ENCODE measurements at places on chromosomes 11 and 22. TPM values are rescaled to one million over a fixed set of nuclear protein-coding genes. Genes with fewer than 3 reads are reported as not detected.

The TTLL8 gene
- not detected for total RNA-seq

The NEAT1 gene
- total RNA-seq = 521 TPM

The CHST1 gene
- total RNA-seq = 8.0 TPM

- DNase-seq = no peak
Observed at GRCh38 chr11:62556875-62557631, 10.4 kb upstream of the AHNAK start.

- DNase-seq = no peak
Observed at GRCh38 chr11:79963856-79964645, 523.2 kb upstream of the TENM4 start.

DNA sequence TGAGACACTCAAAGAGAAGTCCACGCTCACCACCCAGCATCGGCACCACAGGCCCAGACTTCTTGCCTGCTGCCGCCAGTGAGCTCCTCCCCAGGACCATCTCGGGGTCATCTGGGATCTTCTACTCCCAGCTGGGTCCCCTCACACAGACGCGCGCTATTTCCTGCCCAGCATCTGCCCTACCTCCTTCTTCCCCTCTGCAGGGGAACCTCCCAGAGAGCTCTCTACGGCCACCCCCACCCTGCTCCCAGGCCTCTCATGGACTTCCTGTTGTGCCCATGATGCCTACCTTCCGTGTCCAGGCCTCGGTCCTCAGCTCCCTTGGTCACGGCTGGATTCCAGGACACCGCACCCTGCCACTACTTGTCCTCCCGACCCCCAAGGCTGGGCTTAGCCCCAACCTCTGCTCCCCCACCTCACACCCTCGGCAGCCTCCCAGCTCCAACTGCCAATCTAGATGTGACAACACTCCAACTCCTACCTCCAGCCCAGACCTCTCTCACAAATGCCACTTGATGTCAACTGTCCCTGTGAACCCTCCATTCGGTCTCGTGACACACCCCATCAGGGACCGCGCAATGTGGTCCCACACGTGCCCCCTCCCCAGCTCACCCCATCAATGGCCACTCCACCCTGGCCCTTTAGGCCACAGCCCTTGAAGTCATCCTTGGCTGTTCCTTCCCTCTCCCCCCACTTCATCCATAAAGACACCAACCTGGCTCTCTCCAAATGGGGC, 45.3 kb downstream of the SGSM3 start:
- DNase-seq = no peak

DNA sequence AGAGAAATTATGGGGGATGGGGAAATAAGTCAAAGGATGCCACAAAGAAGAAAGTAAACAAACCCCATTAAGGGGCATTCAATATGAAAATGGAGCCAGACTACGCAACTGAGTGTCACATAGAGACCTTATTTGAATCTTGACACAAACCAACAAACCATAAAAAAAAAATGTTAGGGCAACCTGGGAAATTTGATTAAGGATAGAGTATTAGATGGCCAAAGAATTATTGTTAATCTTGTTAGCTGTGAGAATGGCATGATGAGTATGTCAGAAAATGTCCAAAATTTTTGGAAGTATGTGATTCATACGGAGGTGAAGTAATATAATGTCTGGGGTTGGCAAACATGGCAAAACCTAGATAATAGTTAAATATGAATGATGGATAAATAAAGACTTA, 322.1 kb upstream of the MPPED2 start:
- no peak for DNase-seq

GRCh38 chr22:28582806-28583205, 96.8 kb downstream of the TTC28 start:
- DNase-seq = no peak

DNA sequence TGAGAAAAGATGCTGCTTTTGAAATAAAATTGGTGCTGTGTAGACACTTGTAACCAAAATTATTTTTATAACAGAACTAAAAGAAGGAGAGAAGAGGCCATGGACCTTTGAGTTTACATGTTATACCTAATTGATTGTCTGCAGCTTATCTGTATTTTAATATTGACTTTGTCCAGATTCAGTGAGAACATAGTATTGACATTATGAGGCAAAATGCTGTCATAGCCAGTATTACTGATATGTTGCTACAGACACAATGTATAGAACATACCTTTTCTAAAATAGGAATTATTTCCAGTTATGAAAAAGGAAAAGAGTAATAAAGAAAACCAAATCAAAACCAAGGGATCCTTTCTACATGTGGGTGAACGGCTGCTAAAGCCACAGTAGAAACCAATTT, 11.5 kb upstream of the TECTA start:
- no peak for DNase-seq

DNA sequence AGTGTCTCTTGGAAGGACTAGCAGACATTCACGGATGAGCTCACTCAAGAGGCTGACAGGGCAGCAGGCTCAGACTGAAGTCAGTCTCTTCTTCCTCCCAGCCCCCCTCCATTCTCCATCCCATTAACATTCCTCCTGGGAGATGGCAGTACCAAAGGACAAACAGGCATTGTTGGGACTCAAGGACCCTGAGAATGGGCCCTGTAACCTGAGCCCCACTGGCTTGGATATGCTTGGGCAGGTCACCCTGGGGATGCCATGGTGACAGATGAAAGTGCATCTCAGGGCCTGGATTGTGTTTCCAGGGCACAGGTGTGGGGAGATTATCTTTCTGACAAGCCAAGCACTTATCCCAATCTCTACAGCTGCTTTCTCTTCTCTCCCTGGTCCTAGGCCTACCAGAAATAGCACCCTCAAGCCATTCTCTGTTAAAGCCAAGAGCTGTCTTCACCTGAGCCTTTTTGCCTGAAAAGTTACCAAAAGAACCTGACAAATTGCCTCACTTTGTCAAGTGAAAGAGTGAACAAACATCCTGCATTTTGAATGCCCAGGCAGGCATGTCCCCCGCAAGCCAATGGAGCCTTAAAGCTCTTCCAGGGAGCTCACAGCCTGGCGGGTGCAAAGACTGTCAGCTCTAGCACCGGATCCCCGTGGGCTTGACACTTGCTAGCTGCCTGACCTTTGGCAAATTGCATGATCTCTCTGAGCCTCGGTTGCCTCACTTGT, 366.0 kb upstream of the NARS2 start:
- no peak for DNase-seq

GRCh38 chr11:62071408-62071807, 52.4 kb upstream of the INCENP start:
- no peak for DNase-seq

DNA sequence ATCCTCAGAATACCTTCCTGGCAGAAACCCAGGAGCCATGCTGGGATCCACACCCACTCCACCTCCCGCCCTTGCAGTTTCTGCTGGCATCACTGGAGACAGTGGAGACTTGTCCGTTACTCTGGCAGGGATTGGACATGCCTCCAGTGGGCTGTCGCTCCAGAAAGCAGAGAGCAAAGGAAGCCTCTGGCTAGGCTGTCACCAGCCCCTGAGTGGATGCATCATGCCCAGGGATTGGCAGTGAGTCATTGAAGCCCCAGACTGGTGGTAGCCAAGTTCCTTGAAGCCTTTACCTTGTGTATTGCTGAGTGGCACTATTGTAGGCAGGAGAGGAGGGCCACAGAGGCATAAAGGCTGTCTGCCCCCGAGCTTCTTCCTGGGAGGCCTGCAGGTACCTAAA, 34.8 kb upstream of the E2F8 start:
- DNase-seq = no peak

DNA sequence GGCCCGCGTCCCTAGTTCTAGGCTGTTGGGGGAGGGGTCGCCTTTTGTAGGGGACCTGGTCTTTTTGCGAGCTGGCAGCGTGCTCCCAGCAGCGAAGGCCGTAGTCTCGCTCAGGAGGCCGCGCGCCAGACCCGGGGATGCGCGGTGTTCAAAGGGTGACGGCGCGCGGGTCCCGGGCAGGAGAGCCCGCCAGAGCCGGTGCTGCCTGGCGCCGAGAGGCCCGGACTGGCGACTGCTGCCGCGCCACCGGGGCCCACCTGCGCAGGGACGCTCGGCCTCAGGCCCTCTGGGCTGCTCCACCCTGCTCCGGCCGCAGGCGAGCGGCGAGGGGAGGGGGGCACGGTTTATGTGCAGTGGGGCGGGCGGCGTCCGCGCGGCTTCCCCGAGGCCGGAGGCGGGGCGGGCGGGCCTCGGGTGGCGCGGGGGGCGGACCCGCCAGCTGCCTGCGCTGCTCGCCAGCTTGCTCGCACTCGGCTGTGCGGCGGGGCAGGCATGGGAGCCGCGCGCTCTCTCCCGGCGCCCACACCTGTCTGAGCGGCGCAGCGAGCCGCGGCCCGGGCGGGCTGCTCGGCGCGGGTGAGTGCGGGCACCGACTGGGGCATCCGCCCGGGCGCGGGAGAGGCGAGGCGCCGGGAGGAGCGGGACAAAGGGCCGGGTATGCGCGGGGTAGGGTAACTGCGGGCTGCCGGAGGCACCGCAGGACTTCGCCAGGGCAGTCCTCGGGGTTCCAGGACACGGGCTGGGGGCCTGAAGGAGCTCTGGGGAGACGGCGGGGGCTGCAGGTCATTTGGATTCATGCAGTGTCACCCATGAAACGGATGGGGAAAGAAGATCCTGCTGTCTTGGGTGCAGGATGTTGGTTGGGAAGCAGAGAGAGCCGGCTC, at the start of gene PRSS23:
PRSS23 (plus strand) TSS at position 467 of the 884 bp plus-strand sequence. CDS start 7,102 bp downstream, outside the sequence.
- peak; percentile 73 for DNase-seq

- peak; percentile 59 for DNase-seq
Observed at GRCh38 chr22:31089160-31090100, 8.3 kb downstream of the SMTN start.

DNA sequence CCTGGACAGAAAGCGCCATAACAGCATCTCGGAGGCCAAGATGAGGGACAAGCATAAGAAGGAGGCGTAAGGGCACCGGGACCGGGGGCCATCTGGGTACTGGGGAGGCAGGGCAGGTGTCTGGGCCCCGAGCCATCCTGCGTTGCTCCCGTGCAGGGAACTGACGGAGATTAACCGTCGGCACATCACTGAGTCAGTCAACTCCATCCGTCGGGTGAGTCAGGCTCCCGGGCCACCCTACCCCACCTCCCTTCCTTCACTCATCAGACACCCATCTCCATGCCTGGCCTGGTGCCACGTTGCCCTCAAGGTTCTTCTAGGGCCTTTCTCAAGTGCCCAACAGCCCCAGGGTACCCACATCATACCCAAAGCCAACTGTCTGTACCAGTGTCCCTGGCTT, 15.0 kb downstream of the PLCB3 start:
- DNase-seq = peak; percentile 63

All from psoas muscle (tissue), 8 donors.